ENCODE measurements at places on chromosomes 3 and 15.

DNA sequence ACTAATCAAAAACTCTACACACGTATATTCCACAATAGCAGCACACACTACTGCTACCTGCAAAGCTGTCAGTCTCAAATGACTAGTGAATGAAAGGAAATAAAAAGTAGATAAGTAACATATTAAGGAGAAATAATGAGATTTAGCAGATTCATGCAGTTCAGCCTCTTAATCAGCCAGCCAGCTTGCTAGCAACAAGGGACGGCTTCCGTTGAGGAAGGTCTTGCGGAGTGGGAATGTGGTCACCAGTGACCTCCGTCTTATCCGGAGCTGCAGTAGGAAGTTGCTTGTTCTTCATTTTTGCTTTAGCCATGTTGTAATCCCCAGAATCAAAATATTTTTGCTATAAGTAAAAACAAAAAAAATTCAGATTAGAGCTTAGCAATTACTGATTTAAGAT is 17.1 kb downstream of the ARPP19 start:
- DNase-seq, result no peak
- H3K4me1 ChIP-seq, result no peaks in the 10 kb centered on the region
- no peak overlapping the region for H3K4me3 ChIP-seq
- no peaks in the 10 kb centered on the region for H3K27me3 ChIP-seq

- H3K36me3 ChIP-seq, result no peaks in the 10 kb centered on the region
- no peak overlapping the region for H3K4me3 ChIP-seq
- no peak for DNase-seq
- H3K27me3 ChIP-seq, result no peaks in the 10 kb centered on the region
- H3K27ac ChIP-seq, result no peak overlapping the region
- no peaks in the 10 kb centered on the region for H3K4me1 ChIP-seq
Measured at GRCh38 chr3:16673530-16673929, 68.3 kb upstream of the DAZL start.

GRCh38 chr3:112407888-112408702 is 75.1 kb downstream of the CD200 start:
- no peaks in the 10 kb centered on the region for H3K36me3 ChIP-seq
- no peak for DNase-seq
- H3K27me3 ChIP-seq, result no peaks in the 10 kb centered on the region
- H3K27ac ChIP-seq, result no peak overlapping the region
- peaks cover 8% of the 10 kb centered on the region for H3K4me1 ChIP-seq

- H3K27me3 ChIP-seq, result no peaks in the 10 kb centered on the region
- H3K4me3 ChIP-seq, result no peak overlapping the region
- DNase-seq, result no peak
- H3K36me3 ChIP-seq, result no peaks in the 10 kb centered on the region
Measured at GRCh38 chr3:27641271-27641800, 80.8 kb downstream of the EOMES start.

- no peaks in the 10 kb centered on the region for H3K4me1 ChIP-seq
- H3K27me3 ChIP-seq, result no peaks in the 10 kb centered on the region
- H3K4me3 ChIP-seq, result no peak within 1 kb of the TSS
- no peak within 1 kb of the TSS for H3K27ac ChIP-seq
- no peak for DNase-seq
Measured at GRCh38 chr3:148827585-148827984, at the start of gene CPB1. Gene CPB1, plus strand, starts transcription at chr3:148827811. Its CDS starts 13 bp downstream, at chr3:148827824.

- H3K27me3 ChIP-seq, result no peaks in the 10 kb centered on the region
- H3K27ac ChIP-seq, result no peak overlapping the region
- no peaks in the 10 kb centered on the region for H3K36me3 ChIP-seq
- H3K4me3 ChIP-seq, result no peak overlapping the region
- H3K4me1 ChIP-seq, result no peaks in the 10 kb centered on the region
Measured at GRCh38 chr15:94298364-94298763, 67.0 kb downstream of the MCTP2 start.

- no peaks in the 10 kb centered on the region for H3K36me3 ChIP-seq
- no peak overlapping the region for H3K27ac ChIP-seq
- H3K27me3 ChIP-seq, result no peaks in the 10 kb centered on the region
- no peak for DNase-seq
Measured at GRCh38 chr3:56125358-56126005, 342.8 kb downstream of the ERC2 start.

Data from tibial nerve (tissue), 4 donors.